ENCODE measurements at places on chromosomes 16 and 17.

DNA sequence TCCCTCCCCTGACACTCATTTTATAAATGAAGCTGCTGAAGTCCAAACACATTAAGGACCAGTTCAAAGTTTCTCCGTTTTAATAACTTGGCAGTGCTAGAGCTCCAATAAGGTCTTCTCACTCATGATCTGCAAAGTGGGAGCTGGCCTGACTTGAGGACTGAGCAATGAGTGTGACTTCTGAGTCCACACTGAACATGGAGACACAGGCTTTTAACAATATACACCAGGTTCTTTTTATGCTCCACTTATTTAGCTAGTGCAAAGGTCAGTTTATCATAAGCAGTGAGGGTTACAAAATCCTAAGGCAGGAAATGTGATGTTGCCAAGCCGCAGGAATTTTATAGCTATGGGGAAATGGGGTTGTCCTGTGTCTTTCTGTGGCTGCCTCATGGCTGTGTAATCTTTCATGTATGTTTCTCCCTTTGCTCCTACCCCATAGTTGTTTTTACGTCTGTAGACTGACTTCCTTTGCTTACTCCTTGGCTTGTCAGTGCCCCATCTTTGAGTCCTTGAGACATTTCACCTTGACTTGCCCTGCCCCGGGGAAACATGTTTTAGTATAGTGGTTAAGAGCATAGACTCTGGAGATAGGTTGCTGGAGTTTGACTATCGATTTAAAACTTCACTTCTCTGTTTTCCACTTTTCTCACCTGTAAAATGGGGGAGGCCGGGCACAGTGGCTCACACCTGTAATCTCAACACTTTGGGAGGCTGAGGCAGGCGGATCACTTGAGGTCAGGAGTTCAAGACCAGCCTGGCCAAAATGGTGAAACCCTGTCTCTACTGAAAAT lies 12.2 kb upstream of the MMD start:
- ATAC-seq, result no peak

DNA sequence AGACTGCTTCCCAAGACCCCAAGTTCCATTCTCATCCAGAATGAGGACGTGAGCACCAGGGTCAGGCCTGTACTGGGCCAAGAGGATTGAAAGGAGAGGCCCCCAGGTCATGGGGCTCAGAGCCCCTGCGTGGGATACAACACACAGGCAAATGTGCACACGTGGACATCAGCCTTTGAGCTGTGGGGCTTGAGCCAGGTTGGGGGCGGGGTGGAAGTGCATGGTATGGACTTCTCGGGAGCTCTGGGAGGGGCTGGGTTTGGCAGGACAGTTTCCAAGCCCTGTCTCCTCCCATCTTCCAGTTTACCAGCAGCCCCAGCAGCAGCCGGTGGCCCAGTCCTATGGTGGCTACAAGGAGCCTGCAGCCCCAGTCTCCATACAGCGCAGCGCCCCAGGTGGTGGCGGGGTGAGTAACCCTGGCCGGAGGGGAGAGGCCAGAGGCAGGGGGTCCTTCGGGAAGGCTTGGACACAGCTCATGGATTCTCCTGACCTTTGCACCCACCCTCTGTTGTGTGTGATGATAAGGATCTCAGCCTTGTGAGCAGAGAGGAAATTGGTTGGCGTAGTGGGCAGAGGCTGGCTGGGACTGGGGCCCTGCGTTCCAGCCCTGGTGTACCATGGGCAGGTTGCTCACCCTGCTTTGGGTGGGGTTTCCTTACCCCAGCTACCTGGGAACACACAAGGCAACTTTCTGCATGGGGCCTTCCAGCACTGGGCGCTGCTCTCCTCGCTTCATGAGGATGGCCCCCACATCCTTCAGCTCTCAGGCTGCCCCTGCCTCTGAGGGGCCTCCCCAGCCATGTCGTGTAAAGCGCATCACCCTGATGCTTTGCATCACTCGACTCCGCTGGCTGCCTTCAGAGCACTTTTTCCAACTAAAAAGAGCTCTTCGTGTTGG lies 10.4 kb upstream of the LASP1NB start:
- ATAC-seq, result no peak

- no peak for ATAC-seq
Observed at GRCh38 chr17:68381076-68381900, 76.0 kb downstream of the WIPI1 start.

GRCh38 chr16:680967-681745 lies 946 bp downstream of the STUB1 start:
- no peak for ATAC-seq

- ATAC-seq, result no peak
Observed at GRCh38 chr17:71407981-71408380, 712.8 kb upstream of the SOX9 start.

DNA sequence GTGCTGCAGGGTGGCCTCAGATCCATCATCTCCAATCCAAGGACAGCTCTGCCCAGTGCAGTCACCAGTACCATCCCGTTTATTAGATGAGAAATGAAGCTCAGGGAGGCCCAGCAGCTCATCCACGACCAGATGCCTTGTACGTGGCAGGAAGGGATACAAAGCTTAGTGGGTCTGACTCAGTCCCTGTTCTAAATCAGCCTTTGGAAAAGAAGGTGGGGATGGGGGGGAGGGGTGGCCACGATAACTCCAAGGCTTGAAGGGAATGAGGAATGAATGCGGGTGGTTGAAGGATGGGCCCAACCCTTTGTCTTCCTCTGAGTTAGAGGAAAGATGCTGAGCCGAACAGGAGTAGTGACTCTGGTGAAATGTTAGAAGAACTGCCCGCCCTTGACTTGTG lies 25.8 kb downstream of the LLGL2 start:
- ATAC-seq, result no peak

DNA sequence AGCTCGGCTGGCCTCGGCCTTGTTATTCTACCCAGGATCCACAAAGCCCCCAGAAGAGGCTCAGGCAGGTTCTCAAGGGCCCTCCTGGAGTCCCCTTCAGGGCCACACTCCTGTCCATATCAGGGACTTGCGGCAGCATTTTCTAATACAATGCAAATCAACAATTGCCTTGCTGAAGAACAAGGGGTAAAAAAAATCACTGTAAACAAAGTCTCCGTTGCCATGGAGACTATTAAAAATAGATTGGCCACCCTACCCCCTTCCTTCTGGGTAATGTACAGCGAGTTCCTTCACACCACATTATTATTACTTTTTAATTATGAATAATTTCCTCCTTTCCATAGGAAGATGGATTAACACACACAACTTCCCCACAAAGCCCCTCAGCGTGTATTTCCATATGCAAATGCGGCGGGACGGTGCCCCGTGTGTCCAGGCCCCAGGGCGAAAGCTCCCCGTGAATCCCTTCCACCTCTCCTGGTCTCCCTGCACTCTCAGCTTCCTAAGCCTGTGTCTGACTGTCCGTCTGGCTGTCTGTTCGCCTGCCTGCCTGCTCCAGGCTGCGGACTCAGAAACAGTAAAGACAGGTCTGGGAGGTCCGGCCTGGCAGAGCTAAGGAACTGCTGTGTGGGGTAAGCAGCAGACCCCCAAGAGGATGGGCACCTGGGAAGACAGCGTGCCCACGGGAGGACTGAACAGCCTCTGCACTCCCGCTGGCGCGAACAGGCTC lies 196.6 kb downstream of the RBFOX3 start:
- no peak for ATAC-seq

GRCh38 chr17:28473542-28473941 lies at the start of gene SLC13A2:
SLC13A2 (plus strand) TSS chr17:28473644; CDS start chr17:28473713, 69 bp downstream.
- no peak for ATAC-seq

- ATAC-seq, result peak; percentile 42
Observed at GRCh38 chr16:87297407-87297806, 19.8 kb downstream of the C16orf95 start.

All from motor neuron (in vitro differentiated cells).